ENCODE measurements at places on chromosomes 5 and 9.

DNA sequence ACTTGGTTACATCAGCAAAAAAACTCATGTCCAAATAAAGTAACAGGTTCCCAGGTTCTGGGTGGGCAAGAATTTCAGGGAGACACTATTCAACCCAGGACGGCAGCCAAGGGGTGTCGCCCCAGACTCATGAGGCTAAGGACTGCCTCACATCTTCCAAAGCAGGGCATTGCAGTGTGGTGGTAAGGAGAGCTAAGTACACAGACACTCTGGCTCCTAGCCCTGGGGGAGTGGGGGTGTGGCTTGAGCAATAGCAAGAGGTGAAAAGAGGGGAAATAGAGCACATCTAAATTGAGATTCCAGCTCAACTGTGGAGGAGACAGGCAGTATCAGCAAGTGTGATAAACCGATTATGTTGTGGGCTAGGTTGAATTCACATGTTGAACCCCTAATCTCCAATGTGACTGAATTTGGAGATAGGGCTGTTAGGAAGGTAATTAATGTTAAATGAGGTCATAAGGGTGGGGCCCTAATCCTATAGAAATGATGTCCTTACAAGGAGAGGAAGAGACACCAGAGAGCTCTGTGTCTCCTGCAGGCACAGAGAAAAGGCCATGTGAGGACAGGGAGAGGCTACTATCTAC is 49.9 kb upstream of the MARCHF11 start:
- no peak for DNase-seq

DNA sequence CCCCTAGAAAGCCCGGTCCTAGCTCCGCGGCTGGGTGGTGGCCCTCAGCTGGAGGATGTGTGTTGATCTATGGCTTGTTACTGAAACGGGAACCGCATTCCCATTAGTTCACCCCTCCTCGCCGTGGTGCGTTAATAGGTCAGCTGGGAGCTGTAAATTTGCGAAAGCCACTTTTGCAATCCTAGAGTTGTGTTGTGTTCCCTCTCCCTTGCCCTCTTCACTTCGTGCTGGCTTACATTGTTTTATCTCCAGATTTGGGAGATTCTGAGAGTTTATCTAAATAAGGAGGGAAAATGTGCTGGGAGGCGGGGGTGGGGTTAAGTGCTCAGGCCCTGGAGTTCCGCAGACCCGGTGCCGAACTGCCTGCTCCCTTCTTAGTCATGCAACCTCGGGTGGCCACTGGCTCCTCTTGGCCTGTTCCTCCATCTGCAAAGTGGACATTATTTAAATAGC is 62.8 kb downstream of the HMCN2 start:
- DNase-seq = no peak

GRCh38 chr9:71627537-71627936 is 140.8 kb downstream of the CEMIP2 start:
- DNase-seq = no peak

- DNase-seq = no peak
Measured at GRCh38 chr5:126108470-126108869, 314.7 kb upstream of the GRAMD2B start.

- DNase-seq = no peak
Measured at GRCh38 chr9:79501546-79501945, 70.2 kb upstream of the TLE4 start.

GRCh38 chr9:73906671-73907070 is 590.5 kb upstream of the RORB start:
- DNase-seq = no peak

DNA sequence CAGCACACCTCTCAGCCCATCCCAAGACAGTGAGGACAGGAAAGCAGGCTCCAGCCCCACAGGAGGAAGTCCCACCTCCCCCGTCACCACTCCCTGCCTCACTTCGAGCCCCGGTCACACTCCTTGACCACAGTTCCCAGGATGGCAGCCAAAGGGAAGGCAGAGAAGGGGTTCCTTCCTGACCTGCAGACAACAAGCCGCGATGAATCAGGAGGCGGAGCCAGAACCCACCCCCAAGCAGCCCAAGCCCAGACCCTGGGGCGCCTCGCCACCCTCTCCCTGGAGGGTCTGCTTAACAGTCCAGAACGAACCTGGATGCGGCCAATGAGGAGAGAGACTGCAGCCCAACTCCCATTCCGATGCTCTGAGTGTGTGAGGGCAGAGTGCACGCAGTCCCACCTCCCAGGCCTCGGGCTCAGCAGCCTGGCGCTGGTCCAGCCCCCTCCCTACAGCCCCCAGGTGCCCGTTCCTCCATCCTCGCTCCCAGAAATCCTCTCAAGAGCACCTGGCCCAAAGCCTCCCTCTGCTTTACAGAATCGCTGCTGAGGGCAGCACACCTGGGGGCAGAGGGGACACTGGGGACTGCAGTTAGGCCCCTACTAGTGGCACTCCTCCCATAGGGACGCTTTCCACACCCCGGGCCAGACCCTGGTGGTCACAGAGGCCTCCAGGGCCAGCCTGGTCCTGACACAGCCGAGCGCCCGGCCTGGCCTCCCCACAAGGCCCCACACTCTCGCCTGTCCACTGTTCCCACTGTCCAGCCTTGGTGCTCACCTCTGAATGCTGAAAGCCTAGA is 69.6 kb upstream of the LRRTM2 start:
- DNase-seq = no peak

DNA sequence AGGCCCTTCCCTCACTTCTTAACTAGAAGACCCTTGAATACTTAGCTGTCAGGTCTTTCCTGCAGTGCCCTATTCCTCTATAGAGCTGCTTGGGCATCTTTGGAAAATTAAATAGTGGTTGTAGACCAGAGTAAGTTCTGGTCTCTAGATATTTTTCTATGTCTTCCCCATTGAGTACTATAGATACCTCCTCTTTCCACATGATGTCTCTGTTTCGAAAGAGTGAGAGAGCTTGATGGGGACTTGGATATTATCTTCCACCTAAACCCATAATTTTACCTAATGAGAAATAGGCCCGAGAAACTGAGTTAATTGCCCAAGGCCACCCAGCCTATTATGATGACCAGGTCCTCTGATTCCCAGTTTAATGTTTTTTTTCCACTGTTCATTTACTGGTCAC is 40.2 kb downstream of the SPEF2 start:
- no peak for DNase-seq

GRCh38 chr9:89036891-89037290 is 45.6 kb downstream of the S1PR3 start:
- DNase-seq = no peak

DNA sequence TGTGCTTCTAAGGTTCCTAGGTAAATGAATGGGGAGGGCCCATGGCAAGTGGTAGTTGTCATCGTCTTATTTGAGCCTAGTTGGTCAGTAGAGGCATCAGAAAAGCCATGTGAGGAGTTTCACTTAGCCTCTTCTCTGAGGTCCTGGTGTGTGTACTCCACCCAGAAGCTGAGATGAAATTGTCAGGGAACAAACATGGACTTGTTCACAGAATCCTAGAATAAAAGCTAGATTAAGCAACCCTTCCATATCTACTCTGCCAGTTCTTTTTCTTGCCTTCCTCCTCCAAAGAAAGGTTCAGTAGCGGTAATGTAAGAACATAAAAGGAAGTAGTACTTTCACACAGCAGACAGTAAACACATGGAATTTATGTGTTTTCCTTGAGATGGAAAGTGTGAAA is 70.4 kb downstream of the ARHGAP26 start:
- DNase-seq = no peak

DNA sequence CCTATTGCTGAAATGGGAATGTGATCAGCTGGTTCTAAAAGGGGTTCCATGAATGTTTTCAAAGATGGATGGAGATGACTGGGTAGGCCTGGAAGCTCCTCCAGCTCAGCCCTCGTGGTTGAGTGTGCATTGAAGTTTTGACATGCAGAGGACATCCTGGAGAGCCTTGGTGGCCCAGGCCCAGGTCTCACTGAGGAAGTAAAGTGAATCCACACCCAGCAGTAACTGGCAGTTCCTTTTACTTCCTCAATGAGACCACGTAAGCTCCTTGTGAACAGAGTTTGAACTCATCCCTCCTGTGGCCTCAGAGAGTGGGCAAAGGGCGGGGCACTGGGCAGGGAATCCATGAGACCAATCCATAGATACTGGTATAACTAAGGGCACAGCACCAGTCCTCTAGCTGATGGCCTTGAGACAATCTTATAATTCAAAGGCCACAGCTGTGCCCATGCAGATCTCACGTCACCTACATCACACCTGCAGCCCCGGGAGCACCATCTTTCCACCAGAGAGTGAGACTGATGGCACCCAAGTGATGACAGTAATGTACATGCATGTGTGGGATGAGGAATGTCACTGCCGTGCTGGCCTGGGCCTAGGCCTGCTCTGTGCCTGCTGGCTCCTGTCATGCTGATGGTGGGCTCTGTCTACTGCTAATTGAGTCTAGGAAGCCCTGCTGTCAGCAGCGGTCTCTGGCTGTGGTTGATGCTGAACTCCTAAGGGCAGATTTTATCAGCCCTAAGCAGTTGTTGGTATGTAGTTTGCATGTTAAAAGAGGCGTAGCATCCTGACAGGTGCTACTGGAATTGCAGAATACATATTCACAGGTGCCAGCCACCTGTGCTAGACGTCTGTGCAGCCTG is 257.8 kb downstream of the FSTL4 start:
- DNase-seq = no peak

DNA sequence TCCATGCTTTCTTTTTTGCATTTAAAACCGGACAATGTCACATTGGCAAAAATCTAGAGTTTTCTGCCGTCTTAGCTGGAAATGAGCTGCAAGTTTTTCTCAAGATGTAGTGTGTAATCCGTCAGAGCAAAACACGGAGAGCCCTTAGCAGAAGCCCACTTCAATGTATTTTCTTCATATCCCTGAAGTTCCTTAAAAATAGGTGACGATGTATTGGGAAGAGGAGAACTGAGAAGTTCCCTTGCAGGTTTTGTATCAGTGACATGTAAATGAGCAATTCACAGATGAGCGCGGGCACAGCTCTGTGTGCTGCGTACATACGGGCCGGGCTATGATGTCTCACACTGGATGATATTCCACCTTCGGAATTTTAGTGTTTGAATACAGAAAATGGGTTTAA is 14.8 kb upstream of the CLPTM1L start:
- DNase-seq = no peak

DNA sequence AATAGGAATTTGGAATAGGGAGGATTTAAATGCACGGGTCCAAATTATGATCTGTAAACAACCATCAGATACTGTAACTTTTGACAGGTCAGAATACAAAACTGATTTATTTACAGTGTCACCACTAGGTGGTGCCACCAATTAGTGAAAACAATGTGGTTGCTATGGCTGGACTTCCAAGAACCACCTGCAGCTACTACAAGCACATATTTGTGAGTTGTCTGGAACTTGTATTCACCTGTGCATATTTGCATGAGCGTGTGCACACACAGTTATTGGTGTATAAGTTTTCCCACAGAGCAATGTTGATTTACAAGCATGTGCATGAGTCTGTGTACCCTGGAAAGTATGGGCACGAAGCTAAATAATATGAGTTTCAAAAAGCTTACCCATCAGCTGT is 3.0 kb upstream of the HRCT1 start:
- peak; percentile 22 for DNase-seq

GRCh38 chr5:33662722-33663427 is 222.1 kb downstream of the TARS1 start:
- no peak for DNase-seq

DNA sequence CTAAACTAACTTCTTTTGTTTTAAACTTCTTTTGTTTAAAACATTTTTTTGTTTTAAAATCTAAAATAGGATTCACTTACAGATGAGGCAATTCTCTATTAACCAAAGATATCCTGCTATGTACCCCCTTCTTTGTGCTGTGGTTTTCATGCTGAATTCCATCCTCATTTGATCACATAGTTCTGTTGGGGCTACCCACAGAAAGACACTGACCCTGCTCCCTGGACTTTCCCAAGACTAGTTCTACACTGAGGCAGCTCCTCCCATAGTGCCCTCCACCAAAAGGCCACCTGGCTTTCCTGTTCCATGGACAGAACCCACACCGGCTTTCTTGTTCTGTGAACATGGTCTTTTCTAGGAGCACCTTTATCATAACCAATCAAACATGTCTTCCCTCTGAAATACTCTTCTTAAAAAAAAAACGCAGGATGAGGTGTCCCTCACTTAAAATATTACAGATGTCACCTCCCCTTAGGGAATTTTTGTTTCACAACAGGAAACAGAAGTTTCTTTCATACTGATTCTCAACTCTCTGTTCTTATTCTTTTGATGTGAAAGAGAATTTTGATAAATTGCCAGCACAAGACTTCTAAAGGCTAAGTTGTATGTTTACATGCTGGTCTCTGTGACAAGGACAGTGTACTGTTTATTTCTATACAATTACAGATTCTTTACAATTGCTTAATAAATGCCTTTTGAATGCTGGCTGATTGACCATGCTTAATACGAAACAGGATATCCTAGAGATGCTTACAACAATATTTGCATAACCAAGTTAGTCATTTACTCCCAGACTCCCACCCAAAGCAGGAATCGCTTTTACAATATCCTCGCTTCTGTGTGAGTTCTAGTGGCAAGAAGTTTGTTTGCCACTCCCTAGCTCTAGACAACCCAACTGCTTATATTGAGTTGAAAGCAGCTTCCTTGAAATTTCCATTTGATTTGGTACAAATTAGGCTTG is 300.4 kb downstream of the DTWD2 start:
- no peak for DNase-seq

DNA sequence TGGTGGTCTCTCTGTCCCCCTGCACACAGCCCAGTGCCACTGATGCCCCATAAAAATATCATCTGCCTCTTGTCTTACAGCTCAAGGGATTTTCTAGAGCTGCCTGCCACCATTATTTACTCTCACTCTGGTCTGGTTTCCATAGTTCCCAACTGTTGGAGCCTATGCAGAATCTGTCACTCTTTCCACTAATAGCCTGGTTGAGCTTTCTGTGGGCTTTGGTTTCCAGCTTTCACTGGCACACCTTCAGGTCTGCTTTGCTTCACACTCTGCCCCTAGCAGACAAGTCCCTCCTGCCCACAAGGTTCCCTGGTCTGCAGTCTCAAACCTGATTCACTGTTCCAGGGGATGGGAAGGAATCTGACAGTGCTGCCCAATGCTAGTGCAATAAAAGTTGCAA is 103.0 kb upstream of the FTMT start:
- no peak for DNase-seq

- DNase-seq = no peak
Measured at GRCh38 chr5:179192891-179193470, 132.8 kb downstream of the ZNF354C start.

DNA sequence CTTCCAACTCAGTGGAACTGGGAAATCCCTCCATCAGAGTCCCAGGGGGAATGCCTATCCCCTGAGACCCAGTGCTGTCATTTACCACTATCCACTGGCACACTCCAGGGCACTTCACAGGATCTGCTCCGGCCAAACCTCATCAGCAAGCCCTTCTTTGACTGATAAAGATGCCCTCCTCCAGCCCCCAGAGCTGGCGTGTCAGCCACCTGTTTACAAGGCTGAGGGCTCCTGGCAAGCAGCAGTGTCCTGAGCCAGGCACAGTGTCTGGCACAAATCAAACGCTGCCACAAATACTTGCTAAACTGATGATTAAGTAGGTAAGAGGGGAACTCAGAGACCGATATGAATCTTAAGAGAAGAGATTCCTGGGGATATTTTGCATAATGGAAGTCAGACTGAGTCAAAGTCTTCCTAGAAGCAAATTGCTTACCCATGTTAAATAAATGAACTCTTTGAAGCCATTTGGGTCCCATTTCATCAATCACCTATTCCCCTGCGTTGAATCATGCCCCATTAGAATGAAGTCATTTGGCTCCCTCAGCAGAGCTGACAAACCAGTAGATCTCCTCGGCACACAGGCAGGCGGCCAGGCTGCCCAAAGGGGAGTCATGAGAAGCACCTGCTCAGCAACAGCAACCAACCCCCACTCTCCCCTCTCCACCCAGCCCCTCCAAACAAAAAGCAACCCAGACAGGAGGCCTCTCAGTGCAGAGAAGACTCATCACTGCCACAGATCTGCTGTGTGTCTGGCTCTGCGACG is 97.4 kb downstream of the CDK5RAP2 start:
- no peak for DNase-seq

- peak; percentile 16 for DNase-seq
Measured at GRCh38 chr9:132404228-132404881, 2.3 kb downstream of the TTF1 start.

Data from activated T-helper 1 cell treated with anti-CD3 and anti-CD28 coated beads, Interleukin-12 subunit alpha, Interleukin-12 subunit beta, Interleukin-2, Interleukin-4 antibody, amounts not matched to agents 30 ng/mL and 10 ng/mL and 1 ng/mL, durations not matched to agents 14 hours and 24 hours and 36 hours (primary cell).